ENCODE measurements at places on chromosomes 7 and 10.

DNA sequence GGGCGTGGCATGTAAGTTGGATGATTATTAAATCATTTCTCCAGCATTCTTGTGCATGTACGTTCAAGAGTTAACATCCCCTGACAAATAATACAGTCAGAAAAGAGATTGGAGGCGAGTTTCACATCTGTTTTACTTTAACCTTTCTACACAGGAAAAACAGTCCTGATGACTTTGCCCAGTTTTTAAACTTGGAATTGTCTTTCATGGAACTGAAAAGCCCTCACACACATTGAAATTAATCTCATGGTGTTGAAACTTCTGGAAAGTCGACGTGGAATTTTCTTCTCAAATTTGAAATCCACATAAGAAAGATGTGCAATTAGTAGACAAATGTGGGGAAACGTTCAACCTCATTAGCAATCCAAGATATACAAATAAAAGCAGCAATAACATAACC, 31.2 kb upstream of the ZNF438 start:
- no peak for DNase-seq

- no peak for DNase-seq
Measured at GRCh38 chr7:23410446-23411183, 59.7 kb downstream of the IGF2BP3 start.

GRCh38 chr10:21165489-21165888, 268.4 kb upstream of the NEBL start:
- DNase-seq = no peak

- no peak for DNase-seq
Measured at GRCh38 chr7:40541336-40541735, 406.5 kb downstream of the SUGCT start.

DNA sequence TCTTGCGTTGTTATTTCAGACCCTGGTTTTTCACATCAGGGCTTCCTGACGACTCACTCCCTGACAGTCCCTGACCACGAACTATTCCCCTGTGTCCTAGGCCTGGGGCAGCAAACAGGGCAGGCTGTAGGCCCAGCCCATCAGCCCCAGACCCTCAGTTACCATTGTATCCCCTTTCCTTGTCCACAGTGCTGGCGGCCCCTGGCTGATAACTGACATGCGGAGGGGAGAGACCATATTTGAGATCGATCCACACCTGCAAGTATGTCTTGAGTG, 50.5 kb upstream of the TRIM8 start:
- DNase-seq = no peak

GRCh38 chr10:43201545-43202131, 63.4 kb downstream of the CSGALNACT2 start:
- DNase-seq = no peak

DNA sequence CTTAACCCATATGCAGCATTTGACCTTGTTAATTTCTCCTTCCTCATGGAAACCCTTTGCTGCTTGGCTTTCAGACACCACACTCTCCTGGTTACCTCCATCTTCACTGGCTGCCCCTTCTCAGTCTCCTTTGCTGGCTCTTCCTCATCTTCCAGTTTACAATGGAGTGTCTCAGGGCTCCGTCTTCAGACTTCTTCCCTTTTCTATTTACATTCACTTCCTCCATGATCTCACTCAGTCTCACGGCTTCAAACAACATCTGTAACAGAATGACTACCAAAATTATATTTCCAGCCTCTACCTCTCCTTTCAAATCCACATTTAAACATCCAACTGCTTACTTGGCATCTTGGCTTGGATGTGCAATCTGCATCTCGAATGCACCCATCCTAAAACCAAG, 140.4 kb downstream of the DKK1 start:
- DNase-seq = no peak

GRCh38 chr7:80309971-80310549, 175.4 kb downstream of the GNAI1 start:
- no peak for DNase-seq

GRCh38 chr7:112020800-112021199, 185.4 kb downstream of the DOCK4 start:
- no peak for DNase-seq

DNA sequence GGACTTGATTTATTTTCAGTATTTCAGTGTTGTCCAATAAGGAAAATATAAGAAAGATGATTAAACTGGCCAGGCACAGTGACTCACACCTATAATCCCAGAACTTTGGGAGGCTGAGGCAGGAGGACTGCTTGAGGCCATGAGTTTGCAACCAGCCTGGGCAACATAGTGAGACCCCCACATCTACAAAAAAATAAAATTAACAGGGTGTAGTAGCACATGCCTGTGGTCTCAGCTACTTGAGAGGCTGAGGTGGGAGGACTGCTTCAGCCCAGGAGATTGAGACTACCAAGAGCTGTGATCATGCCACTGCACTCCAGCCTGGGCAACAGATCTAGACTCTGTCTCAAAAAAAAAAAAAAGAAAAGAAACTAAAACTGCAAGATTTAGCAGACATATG, 138.0 kb downstream of the PARD3 start:
- no peak for DNase-seq

DNA sequence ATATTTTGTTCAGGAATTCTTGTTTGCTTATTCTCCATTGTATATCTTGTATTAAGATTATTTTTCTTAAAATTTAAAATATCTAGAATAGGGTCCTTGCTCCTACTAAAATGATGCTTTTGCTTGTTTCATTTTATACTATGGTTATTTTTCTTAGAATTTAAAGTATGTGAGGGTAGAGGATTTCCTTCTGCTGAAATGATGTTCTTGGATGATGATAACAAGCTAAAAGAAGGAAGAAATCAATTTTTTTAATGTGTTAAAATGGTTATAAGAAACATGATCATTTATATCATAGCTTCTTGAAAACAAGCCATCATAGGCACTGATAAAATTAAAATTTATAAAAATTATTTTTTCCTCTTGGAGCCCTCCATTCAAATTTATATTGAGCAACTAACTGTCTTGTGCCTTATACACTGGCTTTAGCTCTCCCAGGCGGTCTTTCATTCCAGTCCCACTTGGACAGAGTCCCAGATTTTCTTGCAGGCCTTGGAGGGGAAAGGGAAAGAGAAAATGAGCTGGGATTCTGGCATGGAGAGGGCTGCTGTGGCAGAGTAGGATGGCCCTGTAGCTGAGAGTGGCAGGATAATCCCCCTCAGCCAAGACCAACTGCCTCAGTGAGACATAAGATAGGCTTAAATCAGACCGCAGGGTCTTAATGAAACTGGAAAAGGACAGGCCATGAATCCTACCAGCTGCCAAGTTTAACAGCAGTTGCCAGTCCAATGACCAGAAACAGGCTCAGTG, 60.2 kb downstream of the DNAJB9 start:
- no peak for DNase-seq

DNA sequence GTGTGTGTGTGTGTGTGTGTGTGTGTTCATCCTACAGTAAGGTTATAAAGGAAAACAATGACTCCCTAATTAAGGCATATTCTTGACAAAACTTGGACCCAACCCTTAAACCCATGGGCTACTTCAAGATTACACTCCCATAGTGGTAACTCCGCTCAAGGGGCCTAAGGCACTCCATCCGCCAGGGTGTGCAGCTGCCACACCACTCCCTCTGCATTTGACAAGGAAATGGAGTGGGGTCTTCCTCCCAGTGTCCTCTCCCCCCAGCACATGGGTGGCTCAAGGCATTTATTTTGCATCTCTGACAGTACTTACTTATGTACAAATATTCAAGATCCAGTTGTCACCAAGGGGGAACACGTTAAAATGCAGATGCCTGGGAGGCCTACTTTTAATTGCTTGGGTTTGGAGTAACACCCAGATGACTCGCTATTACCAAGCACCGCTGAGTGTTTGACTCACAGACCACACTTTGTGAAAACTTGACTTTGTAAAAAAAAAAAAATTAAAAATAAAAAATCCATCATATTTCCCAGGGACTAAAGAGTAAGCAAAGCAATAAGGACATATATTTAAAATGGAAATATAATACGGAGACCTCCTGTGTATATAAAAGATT, 53.0 kb upstream of the AGR3 start:
- DNase-seq = no peak

GRCh38 chr7:38978491-38978890, 782 bp downstream of the POU6F2 start:
- DNase-seq = no peak

- peak; percentile 65 for DNase-seq
Measured at GRCh38 chr10:26486990-26487850, 49.1 kb downstream of the APBB1IP start.

- DNase-seq = no peak
Measured at GRCh38 chr7:30201921-30202320, 67.1 kb downstream of the MTURN start.

- DNase-seq = no peak
Measured at GRCh38 chr7:77629797-77630196, 66.5 kb upstream of the RSBN1L start.

DNA sequence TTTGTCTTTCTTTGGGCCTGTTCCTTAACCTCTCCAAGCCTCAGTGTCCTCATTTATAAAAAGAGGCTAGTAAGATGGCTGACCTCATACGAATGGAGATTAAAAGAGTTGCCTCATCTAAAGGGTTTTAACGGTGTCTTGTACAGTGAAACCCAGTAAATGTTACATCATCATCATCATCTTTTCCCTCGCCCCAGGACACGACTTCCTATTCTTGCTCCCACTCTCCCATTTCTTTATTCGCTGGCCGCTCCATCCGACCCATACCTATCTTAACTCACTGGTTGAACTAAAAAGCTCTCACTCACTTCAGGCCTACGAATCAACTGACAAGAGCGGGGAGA, 554 bp downstream of the FRA10AC1 start:
- DNase-seq = no peak

GRCh38 chr7:96697822-96698221, 11.8 kb downstream of the SEM1 start:
- no peak for DNase-seq

- DNase-seq = no peak
Measured at GRCh38 chr10:13758756-13759155, 172.0 kb downstream of the PRPF18 start.

DNA sequence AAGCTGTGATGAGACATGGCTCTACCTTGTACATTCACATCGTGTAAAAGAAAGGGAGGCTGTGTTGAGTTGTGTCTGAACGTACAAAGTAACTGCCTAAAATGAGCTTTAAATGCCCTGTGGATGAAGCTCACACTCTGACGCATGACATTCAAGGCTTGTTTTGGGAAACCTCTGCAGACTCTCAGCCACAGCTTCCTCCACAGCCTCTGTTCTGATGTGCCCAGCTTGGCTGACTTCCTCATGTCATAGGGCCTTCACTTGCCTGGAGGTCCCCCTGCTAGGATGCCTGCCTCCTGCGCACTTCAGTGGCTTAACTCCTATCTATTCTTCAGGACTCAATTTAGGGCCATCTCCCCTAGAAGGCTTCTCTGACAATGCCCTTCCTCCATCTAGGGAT, 230.0 kb upstream of the HABP2 start:
- DNase-seq = no peak

GRCh38 chr10:103676851-103677417, 178.4 kb downstream of the SH3PXD2A start:
- DNase-seq = peak; percentile 90

- DNase-seq = no peak
Measured at GRCh38 chr10:1464881-1465417, 272.4 kb downstream of the ADARB2 start.

DNA sequence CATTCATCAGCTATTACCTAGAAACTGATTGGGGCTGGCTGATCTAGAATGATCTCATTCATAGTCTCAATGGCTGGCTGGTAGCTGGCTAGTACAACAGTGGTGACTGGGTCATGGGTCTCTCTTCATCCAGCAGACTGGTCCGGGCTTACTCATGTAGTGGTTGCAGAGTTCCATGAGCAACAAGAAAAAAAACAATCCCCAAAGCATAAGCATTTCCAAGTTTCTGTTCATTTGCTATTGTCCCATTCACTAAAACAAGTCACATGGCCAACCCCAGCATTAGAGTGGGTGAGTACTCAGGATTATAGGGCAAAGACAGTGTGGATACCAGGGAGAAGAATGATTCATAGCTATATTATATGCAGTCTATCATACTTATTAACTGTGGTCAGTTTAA, 85.2 kb upstream of the SEMA3C start:
- no peak for DNase-seq

DNA sequence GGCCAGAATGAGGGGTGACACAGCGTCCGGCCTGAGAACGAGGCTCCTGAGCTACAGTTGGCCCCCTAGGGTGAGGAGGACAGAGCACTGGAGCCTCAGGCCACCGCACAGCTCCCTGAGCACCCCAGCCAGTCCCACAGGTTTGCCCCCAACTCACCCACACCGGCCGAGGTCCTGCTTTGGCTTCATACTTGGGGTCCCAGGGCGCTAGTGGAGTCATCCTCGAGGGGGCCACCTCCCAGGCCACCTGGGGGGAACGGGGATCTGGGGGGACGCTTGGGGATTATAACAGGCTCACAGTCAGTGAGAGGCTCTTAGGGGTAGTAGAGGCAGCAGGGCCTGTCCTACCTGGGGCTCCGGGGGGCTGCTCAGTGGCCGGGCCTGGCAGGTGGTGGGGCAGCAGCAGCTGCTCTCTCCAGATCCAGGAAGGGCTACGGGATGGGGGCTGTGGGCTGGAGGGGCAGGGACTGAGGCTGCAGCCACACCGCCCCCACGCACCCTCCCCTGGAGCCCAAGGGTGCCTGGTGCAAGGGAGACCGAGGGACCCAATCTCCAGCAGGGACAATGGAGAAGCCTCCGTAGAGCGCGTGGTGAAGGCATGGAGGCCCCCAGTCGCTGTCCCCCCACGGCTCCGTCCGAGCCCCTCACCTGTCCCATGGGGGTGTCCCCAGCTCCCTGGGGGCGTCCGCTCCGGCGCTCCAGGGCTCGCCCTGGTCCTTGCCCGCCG, 588 bp downstream of the SAP25 start:
- no peak for DNase-seq

- no peak for DNase-seq
Measured at GRCh38 chr10:59560161-59560560, 149.5 kb downstream of the SLC16A9 start.

Measured in amniotic stem cell (primary cell).